Vagina (tissue), 2 donors: ENCODE measurements at places on chromosomes 1 and 21.

- DNase-seq, result no peak
Observed at GRCh38 chr1:178151831-178152230, 57.9 kb downstream of the RASAL2 start.

DNA sequence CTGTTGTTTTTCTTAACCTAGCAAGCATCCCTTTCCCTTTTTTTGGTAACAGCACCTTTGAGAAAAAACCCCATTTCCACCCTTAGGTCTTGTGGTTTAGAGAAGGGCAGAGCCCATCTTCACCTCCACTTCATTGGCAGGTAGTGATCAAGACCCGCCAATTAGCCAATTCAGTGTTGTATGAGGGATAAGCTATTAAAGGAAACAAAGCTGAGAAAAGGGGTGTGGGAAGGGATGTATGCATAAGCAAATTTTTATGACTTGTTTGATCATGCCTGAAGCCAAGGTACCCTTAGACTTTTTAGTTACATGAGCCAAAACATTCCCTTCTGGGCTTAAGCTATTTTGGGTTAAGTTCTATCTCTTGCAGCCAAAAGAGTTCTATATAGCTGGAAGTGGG, 3.6 kb upstream of the ZNF697 start:
- no peak for DNase-seq

DNA sequence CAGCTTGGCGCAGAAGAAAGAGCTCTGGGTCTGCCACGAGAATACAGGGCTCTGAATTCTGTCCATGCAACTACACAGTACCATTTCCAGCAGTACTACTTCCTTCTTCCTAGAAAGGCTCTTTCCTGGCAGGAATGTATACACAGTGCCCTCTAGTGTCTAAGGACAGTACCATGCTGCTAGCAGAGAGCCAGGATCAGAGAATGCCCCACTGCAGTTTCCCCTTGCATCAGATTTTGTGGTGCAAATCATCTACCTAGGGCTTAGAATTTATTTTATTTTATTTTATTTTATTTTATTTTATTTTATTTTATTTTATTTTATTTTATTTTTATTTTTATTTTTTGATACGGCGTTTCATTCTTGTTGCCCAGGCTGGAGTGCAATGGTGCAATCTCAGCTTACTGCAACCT, 50.8 kb downstream of the PAX7 start:
- DNase-seq, result no peak

- no peak for DNase-seq
Observed at GRCh38 chr1:23718482-23718881, 24.8 kb upstream of the ELOA start.

GRCh38 chr1:29243871-29244200, 7.5 kb downstream of the PTPRU start:
- DNase-seq, result no peak

- no peak for DNase-seq
Observed at GRCh38 chr1:8974551-8974950, 28.9 kb downstream of the CA6 start.

DNA sequence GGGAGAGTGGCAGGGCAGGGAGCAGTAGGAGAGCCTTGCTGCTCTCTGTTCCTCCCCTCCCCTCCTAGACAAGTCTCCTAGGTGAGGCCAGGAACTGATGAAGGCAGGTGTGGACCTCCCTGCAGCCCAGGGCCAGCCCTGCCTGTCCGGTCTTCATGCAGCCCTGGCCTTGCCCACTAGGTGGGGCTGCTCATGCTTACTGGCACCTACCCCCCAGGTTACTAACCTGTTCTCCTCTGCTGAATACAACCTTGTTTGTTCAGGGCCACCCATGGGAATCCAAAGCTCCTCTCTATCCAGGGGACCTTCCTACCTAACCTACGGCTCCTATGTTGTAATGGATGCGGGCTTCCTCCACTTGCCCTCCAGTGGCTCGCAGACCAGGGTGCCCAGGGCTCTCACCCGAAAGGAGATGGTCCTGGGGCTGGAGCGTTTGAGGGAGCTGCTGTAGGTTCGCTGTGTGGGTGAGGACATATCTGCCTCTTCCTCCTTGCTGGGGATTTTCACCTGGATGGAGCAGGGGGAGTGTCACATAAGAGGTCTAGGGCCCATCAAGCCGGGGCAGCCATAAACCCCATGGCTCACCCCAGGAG, 7.9 kb upstream of the TNNT2 start:
- DNase-seq, result no peak

GRCh38 chr1:232287676-232288569, 342.0 kb downstream of the SIPA1L2 start:
- no peak for DNase-seq

- no peak for DNase-seq
Observed at GRCh38 chr1:15341634-15342407, 67.9 kb upstream of the EFHD2 start.

DNA sequence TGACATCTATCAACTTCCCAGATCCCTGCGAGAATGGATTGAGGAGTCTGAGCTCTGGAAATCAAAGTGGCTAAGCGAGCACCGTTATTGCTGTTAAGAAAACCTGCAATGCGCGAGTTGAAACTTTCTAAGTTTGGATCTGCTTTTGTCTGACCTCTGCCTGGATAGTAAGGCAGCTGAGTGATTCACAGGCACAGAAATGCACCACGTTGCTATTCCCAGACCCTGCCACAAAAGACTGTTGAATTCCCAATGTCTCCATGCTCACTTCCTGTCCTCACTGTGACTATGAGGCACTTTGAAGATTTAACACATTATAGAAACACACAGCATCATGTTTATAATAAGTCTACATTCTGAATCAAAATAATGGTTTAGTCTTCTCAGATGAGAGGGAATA, 27.1 kb upstream of the CNIH3 start:
- peak; percentile 19 for DNase-seq

- DNase-seq, result no peak
Observed at GRCh38 chr1:10851024-10852013, 54.9 kb upstream of the CASZ1 start.

- no peak for DNase-seq
Observed at GRCh38 chr1:204446413-204447111, 34.9 kb upstream of the PPP1R15B start.

DNA sequence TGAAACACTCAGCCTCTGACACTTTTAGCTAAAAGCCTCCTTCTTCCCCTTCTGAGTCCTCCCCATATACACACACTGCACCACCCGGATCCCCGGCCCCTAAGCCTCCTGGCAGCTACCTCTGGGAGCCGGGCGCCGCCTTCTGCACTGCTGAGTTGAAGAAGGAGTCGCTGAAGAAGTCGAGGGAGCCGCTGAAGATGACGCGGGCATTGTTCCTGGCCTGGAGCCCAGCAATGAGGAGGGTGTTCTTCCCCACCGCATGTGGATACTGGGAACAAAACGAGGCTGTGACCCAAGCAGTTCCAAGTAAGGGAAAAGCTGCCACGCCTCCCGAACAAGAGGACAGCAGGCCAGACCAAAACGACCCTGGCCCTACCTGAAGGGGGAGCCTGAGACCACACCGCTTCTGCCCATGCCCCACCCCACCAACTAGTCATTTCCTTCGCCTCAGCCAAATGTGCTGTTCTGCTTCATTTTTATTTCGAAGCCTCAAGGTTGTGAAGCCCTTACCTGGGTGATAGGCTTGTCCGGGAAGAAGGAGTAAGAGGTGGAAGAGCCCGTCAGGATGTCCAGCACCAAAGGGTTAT, 7.0 kb downstream of the DDOST start:
- no peak for DNase-seq

GRCh38 chr1:105934806-105935205, 1121.7 kb upstream of the PRMT6 start:
- no peak for DNase-seq

DNA sequence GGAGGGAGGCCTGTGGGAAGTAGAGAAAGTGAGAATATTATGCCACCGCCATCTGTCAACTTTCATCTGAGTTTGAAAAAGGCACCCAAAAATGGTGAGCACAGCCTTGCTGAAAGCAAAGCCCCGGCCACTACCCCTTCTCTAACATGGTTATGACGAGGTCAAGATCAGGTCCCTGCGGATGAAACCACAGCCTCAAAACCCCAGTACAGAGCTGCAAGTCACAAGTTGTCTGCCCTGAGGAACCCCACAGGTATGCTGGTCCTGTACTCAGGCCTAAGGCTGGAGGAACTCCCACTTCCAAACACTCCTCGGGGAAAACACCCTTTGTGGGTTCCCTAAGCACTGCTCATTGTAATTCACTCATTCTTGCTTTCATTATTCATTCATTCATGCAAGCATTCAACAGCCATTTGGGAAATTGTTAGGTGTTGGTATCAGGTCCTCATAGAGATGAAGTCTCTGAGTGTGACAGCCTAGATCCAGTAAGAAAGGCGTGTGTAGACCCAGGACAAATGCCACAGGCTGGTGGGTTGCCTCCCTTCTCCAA, 216.6 kb upstream of the EDN2 start:
- DNase-seq, result no peak

DNA sequence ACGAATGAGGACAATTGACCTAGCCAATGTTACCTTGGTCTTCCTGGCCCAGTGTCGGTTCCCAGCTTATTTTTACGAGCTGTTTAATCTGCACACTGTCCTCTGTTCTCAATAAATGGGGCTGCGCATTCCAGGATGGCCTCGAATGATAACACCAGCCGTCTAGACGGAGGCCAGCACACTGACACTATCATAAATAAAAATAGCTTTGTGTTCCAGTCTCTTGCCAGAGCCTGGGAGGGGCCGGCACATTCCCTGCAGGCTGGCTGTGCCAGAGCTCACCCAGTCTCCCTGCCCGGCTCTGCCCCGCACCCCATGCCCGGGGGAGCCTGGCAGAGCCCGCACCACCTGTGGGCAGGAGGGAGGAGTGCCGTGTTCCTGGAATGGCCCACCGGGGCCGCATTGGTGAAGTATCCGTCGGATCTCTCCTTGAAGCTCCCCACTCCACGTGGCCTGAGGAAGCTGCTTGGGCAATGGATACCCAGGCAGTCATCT, 92.1 kb downstream of the SPSB1 start:
- DNase-seq, result no peak

DNA sequence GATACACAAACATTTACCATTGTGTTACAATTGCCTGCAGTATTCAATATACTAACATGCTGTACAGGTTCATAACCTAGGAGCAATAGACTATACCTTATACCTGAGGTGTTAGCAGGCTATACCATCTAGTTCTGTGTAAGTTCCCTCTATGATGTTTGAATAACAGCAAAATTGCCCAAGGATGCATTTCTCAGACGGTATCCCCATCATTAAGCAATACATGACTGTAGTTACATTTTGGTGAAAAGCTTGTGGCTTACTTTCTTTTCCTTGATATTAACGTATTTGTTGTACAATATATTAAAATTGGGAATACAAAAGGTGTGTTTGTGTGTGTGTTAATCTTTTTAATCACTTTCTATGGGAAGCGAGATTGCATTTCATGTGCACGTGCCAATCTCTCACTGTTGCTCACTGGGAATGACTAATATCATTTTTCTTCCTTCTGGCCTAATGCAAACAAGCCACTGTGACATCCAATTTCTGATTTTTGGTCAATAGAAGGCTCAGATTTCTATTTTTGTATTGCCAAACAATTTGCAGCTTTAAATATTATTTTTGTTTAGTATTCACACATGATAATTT, 36.7 kb upstream of the WLS start:
- DNase-seq, result no peak
